Calu3 (cell line): ENCODE measurements at places on chromosomes 1 and 21.

DNA sequence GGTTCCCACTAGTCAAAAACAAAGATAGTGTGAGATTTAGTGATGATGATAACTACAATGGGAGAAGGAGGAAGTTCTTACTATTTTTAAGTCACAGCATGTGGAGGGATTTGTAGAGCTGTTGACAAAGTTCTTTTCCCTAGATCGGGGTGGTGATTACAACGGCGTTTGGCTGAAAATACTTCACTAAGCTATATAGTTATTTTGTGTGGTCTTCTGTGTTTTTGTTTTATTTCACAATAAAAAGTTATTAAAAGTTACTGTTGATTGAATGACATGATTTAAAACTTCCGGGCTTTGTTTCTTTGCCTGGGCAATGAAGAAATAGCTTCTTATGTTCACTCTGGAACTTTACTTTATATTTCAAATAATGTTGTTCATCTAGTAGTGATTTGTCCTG, 47.3 kb upstream of the SSX2IP start:
- no peak for DNase-seq

GRCh38 chr1:155871390-155871789, 12.0 kb downstream of the SYT11 start:
- no peak for DNase-seq

DNA sequence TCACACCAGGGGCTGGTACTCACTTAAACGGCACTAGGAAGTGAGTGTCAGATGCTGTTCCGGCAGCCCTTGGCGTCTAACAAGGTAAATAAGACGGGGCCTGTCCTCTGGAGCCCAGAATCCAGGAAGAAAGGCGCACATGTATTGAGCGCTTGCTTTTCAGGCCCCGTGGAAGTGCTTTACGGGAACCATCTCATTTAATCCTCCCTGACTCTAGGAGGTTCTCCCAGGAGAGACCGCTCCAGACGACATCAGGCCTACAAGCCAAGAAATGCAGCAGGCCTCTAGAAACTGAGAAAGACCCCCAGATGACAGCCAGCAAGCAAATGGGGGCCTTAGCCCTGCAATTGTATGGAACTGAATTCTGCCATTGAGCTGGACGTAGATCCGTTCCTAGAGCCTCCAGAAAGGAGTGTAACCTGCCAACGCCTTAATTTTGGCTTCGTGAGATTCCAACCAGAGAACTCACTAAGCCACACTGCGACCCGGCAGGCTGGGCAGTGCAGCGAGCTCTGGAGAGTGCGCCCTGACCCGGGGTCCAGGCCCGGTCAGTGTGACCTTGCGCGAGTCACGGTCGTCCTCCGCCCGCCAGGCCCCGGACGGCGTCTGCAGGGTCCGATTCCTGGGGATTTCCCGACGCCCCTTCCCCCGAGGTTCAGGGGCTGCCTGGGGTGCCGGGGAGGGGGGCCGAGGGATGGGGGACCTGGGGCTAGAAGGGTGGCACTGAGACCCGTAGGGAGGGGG, 532 bp upstream of the MANEAL start:
- no peak for DNase-seq

GRCh38 chr1:170617591-170618330, 46.2 kb upstream of the PRRX1 start:
- DNase-seq, result no peak

DNA sequence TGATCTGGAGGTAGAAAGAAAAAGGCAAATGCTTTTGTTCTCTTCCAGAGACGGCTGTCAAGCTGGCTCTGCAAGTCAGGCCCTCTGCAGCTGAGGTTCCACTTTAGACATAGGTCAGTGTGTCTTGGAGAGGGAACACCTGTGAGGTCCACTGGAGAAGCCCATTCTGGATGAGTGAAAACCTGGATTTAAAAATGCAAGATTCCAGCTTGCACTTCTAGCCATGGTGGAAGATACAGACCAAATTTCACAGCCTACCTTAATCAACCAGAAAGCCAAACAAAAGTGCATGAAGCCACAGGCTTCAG, 35.0 kb downstream of the AGPAT3 start:
- DNase-seq, result no peak

DNA sequence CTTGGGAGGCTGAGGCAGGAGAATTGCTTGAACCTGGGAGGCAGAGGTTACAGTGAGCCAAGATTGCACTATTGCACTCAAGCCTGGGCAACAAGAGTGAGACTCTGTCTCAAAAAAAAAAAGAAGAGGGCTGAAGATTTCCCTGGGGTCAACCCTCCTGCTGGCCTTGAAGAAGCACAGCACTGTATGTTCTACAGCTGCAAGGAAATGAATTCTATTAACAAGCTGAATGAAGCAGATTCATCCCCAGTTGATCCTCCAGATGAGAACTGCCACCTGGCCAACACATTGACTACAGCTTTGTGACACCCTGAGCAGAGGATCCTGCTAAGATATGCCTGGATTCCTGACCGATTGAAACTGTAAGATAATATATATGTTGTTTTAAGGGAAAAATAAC, 129.5 kb downstream of the ADSS2 start:
- DNase-seq, result no peak

DNA sequence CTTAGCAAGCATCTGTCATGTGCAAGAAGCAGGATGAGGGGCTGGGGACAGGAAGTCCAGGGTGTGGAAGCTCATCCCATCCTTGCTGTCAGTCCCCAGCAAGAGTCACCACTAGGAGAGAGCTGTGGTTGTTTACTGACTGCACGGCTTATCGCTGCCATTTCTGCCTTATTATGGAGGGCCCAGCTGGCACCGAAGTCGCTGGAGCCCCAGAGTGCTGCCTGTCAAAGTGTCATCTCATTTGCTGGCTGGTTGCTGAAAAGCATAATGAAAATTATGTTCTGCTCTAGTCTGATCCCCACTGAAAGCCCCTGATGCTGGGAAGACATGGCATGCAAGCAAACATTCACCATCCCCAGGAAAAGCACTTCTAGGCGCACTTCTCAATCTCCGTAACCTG, 642.7 kb downstream of the NPHP4 start:
- no peak for DNase-seq

GRCh38 chr1:160656737-160657136, 9.9 kb upstream of the SLAMF1 start:
- DNase-seq, result no peak

DNA sequence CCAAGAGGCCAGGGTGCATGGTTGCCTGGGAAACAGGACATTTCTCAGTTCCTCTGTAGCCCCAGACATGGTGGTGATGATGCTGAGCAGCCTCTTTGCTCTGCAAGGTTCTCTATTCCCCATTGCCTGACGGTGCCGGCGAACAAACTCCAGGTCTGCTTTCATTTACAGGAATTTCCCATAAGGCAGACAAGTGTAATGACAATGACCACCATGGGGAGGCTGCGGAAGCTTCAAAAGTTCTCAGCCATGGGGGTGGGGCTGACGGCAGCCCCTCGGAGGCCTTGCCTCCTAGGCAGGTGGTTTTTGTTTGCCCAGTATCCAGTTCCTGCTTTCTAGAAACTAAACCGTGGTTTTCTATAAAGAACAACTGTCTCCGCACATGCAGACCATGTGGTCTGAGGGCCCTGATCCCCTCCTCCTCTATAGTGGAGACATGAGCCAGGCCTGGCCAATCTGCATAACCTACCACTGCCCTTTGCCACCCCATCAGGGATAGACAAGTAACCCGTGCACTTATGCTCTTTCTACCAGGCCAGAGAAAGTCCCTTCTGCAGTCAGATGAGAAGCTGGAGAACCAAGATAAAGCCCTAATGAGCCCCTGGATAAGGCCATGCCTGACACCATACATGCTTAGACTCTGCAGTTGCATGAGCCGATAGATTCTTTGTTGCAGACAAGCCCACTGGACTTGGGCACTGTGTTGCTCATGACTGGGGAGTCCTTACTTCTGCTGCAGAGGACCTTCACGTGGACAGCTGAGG, 54.1 kb downstream of the LDLRAD2 start:
- DNase-seq, result no peak

DNA sequence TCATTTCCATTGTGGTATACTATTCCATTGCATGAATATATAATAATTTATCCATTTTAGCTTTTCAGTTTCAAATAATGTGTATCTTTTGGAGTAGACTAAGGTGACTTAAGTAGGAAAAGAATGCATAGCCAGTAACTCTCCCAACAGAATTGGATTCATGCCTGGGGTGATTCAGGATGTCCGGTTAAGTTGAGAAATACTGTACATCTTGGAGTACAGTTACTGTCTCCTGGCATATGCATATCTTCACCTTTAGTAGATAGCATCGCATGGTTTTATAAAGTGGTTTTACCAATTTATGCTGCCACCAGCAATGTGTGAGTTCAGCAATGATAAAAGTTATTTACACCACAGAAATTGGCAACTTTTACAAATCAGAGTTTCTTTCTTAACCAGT, 18.6 kb upstream of the SLC6A9 start:
- no peak for DNase-seq

DNA sequence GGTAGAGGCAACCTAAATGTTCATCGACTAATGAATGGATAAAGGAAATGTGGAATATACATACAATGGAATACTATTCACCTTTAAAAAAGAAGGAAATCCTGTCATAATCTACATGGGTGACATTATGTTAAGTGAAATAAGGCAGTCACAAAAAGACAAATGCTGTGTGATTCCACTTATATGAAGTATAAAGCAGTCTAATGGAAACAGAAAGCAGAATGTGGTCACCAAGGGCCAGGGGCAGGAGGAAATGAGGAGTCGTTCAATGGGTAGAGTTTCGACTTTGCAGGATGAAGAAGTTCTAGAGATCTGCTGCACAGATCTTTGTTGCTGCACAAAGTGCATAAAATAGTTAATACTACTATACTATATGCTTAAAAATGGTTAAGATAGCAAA, 7.8 kb downstream of the DIPK1A start:
- DNase-seq, result no peak

DNA sequence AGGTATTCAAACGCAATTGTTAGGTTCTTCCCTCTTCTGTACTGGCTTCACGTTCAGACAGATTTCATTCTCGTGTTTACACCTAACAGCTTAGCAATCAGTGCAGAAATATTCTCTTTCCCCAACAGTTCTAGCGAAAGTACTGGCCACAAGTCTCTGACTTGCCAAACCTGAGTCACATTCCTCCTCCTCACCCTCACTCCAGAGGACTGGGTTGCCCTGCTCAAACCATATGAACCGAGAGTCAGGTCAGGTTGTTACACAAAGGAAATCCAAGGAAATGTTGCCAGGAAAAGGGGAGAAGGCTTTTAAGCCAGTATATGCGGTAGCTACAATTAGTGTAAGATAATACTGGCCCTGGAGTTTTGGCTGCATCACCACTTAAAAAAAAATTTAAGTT, 282.5 kb downstream of the RGS7 start:
- DNase-seq, result no peak

DNA sequence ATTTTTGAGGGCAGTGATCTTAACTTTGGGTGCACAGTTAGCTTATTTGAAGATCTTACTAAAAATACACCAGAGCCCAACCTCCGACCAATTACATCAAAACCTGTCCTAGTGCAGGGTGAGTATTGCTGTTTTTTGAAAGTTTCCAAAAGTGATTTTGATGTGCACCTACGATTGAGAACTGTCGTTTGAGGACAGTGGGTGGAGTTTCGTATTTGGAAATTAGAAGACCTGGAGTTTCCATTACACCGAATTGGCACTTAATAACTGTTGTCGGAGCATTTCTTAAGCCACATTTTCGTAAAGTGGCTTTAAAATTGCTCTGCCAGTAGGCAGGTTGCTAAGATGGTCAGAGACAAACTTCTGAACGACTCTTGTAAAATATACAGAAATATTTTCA, 1.1 kb downstream of the SOD1 start:
- no peak for DNase-seq

- no peak for DNase-seq
Measured at GRCh38 chr1:240054109-240054701, 37.5 kb upstream of the FMN2 start.

GRCh38 chr21:33391656-33392055, 11.6 kb upstream of the IFNGR2 start:
- no peak for DNase-seq

GRCh38 chr1:20199403-20199802, 13.1 kb upstream of the PLA2G2C start:
- DNase-seq, result peak; percentile 28
